ENCODE measurements at places on chromosomes 11 and 22.

- DNase-seq = no peak
Observed at GRCh38 chr11:78203184-78203583, 14.5 kb downstream of the USP35 start.

DNA sequence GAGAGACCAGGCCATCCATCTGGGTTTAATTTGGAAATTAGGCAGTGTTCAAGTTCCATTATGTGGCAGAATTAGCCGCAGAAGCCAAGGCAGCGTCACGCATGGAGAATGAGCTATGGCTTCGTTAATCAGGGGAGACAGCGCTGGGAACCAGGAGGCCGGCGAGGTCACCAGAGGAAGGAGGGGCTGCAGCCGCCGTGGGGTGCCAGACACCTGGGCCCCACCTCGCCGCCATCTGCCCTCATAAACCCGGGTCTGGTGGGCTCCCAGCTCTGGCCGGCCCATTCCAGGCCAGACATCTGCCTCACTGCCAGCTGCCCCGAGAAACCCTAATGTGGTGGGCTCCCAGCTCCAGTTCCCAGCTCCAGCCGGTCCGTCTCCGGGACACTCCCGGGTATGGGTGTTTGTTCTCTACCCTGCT is 676.9 kb downstream of the BRD1 start:
- no peak for DNase-seq

GRCh38 chr11:20026629-20027555 is 133.4 kb downstream of the DBX1 start:
- peak; percentile 35 for DNase-seq

GRCh38 chr11:697811-698311 is 2.2 kb downstream of the TMEM80 start:
- DNase-seq = no peak

DNA sequence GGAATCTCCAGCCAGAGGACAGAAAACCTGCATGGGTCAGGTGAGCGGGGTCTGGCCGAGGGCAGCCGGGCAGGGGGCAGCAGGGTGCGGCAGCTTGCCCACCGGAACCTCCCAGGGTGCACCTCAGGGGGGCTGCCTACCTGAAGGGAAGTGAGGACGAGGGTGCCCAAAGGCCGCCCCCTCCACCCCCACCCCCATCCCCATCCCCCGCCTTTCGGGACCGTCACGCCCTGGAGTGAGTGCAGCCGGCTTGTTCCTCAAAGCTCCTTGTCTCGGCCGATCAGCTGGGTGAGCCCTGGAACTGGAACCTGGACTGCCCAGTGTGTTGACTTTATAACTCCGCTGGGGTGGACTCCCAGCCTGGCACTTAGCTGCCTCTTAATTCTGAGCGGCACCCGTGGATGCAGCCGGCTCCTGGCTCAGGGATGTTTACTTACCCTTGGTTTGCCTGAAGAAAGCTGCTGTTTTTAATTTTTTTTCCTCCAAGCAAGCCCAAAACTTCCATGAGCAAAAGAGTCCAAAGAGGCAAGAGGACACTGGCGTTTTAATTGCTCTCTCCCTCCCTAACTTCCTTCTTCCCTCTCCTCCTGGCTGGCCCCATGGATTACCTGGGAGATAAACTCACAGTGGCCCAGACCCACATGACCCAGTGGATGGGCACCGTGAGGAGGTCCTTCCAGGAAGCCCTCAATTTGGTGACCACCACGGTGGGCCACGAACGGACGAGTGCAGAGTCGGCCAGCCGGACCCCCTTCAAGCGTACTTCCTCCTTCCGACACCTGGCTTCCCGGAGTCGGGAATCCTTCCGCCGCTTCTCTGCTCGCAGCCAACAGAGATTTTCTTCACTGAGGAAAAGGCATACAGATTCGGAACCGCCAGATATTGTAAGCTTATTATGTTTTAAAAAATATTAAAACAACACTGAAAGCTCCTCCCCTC is 87.8 kb upstream of the CRYBB3 start:
- DNase-seq = peak; percentile 37

- DNase-seq = no peak
Observed at GRCh38 chr11:59769828-59770227, 14.7 kb downstream of the STX3 start.

DNA sequence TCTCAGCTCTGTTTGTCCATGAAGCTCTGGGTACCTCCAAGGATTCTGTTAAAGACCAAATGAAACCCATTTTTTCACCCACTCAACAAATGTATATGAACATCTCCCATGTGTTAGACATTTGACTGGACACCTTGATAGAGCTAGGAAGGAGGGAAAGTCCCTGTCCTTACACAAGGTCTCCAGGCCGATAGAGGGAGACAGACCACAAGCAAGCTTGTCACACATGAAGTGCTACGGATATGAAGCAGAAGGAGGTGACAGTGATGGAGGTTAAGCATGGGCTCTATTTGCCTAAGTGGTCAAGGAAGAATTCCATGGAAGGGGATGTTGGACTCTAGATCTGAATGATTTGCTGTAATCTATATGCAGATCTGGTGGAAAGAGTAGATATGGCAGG is 138.5 kb downstream of the MYO18B start:
- DNase-seq = no peak

DNA sequence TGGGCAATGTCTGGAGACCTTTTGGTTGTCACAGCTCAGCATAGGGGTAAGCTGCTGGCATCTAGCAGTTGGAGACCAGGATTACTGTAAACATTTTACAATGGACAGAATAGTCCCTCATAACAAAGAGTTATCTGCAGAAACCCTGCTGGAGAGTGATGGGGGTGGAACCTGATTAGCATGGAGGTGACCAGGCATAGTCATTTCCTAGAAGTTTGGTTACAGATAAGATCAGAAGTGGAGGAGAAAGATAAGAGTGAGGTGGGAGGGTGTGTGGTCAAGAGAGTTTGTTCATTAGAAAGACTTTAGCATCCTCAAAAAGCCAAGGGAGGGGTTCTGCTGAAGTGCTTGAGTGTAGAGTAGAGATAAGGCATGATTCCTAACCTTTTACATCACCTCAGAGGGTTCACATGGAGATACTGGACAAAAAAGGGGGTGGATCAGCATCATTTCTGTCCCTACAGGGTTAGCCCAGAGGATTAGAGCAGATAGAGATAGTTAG is 38.8 kb downstream of the PRDM11 start:
- no peak for DNase-seq

DNA sequence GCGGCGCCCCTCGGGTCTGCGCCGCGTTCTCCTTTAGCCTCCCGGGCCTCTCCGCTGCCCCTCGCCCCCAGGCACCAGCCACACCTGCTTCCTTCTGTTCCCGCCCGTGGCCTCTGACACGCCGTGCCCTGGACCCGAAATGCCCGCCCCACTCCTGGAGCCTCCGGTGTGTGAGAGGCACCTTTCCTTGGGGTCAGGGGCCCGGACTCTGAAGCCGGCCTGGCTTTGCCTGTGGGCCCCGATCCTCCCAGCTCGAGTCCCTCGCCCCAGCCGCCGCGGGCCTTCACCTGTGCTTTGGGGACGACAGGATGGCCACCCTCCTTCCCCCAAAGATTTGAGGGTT is 661 bp upstream of the CDPF1 start:
- DNase-seq = no peak

Data from muscle of leg (tissue), 16 donors.